ENCODE measurements at places on chromosomes 3 and 15. TPM values are rescaled to one million over a fixed set of nuclear protein-coding genes. Genes with fewer than 3 reads are reported as not detected.

The KCNMB3 gene
- polyA plus RNA-seq, result 3.5 TPM

DNA sequence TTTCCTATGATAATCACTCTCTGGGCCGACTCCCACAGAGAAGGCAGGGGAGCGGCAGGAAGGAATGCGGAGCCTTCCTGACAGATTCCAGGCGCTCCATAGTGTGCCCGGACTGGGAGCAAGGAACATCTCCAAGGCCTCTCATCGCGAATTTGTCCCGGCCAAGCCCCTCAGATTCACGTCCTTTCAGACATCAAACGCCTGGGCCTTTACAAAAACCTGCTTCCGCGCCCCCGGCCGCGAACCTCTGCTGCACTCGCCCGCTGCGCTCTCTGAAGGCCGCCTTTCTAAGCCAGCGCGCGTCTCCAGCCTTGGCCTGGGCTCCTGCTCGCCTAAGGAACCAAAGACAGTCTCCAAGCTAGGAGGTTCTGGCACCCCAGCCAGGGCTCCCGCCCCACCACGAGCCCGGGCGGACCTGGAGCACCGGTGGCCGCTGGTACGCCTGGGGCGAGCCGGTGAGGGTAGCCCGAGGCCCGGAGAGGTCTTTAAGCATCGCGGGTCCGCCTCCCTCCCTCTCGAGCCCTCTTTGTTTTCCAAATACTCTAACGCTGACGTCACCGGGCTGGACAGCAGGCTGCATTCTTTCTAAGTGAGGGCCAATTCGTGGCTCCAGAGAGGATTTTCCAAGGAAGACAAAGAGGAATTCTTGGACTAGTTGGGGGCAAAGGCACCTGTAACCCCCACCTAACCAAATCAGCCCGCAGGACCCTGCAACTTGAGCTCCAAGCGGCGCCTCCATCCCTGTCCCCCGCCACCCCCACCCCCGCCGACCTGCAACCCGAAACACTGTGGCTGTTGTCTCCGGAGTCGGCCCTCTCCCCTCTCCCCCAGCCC, 759 bp downstream of the AMOTL2 start:
- DNase-seq, result peak; percentile 98

DNA sequence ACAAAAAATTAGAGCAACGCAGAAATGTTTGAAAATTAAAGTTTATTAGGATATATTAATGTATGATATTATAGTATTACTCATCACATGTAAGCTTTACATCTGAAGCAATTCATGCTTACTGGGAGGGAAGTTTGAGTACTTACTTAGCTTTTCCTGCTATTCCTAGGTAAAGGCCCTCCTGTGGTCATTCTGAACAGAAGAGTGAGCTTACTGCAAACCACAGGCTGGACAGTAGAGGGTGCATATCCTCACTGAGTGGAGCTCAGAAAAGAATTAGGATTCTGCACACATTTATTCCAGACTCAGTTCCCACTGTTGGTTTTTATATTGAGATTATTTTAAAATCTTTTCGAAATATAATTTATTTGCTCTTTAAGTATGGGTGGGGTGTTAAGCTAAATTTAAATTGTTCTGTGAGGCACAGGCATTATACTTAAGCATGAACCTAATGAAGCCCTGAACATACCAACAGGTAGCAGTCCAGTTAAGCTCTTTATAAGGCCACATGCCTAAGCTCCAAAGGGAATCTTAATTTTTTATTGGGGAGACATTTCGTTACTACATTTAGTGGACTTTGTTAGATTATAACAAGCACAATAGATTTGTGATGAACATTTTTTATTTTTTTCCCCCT, 10.2 kb downstream of the MRPS22 start:
- DNase-seq, result peak; percentile 52

GRCh38 chr3:98800401-98800800, 37.3 kb downstream of the ST3GAL6 start:
- no peak for DNase-seq

GRCh38 chr3:30548600-30548999, 57.8 kb upstream of the TGFBR2 start:
- DNase-seq, result no peak

- DNase-seq, result no peak
Observed at GRCh38 chr3:17021614-17022013, 136.9 kb downstream of the PLCL2 start.

GRCh38 chr15:89413877-89414276, 79.3 kb upstream of the POLG start:
- no peak for DNase-seq

GRCh38 chr15:69576035-69576526, 123.5 kb downstream of the RPLP1 start:
- peak; percentile 38 for DNase-seq

GRCh38 chr15:39066677-39067076, 502.1 kb upstream of the RASGRP1 start:
- no peak for DNase-seq

DNA sequence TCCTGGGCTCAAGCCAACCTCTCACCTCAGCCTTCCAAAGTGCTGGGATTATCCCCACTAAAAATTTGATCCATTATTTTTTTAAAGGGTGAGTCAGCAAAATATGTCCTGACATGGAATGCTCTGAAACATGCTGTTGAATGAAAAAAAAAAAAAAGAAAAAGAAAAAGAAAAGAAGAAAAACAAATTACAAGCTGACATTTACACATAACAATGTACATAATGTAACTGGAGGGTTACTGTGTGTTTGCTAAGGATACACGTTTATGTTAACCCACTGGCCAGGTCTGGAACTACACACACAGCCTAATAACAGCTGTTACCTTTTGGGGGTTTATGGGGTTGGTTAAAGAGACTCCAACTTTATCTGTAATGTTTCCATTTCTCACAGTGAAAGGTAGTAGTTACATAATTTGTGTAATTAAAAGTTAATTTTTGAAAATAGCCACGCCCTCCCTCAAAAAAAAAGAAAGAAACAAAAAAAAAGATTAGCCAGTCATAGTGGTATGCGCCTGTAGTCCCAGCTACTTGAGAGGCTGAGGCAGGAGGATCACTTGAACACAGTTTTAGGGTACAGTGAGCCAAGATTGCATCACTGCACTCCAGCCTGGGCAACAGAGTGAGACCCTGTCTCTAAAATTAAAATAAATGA, 3.1 kb upstream of the MESP2 start:
- no peak for DNase-seq
